ENCODE measurements at places on chromosomes 3 and 15.
A peak's percentile ranks its signal among the peaks of the same experiment; 100 is the strongest.

GRCh38 chr3:64945171-64945729 is 257.4 kb upstream of the ADAMTS9 start:
- peak; percentile 20 for DNase-seq

- DNase-seq: no peak
These were observed 23.3 kb downstream of the GRIP2 start for GRCh38 chr3:14516738-14517345.

- DNase-seq: no peak
These were observed 67.8 kb upstream of the SEC61A1 start for GRCh38 chr3:127984241-127984975.

DNA sequence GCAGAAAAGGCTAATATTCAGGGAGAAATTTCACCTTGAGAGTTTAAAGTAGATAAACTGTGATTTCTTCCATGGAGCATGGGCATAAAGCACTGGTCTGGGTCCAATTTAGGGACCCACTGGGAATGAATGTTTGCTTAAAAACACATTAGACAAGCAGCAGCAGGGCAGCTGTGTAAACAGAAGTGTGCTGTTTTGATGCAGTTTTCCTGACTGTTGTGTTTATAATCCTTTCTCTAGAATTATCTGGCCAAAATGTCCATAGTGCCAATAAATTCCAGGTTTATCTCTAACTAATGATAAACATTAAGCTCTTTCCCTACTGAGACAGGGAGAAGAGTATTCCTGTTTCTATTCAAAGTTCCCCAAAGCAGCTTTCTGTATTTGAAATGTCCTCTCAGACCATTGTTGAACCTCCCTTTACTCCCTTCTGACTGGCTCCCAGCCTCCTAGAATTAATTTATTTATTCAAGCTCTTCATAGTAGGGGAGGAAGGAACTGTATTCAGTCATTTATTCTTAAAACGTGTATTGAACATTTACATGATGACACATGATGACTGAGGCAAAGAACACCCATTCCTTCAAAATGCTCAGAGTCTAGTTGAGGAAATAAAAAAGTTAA is 7.0 kb upstream of the TM4SF18 start:
- no peak for DNase-seq

DNA sequence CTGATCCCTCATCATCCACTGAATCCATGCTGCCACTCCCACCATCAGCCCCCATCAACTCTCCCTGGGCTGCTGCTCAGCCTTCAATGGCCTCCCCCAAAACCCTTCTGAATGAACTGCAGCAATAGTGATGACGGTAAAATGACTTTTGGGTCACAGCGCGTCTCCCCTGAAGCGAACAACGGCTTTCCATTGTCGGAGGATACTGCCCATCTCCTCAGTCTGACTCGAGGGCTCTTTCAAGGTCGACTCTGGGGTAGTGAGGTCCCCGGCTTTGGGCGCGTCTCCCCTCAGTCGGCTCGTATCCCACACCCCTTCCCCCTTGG is 57.2 kb upstream of the ZBTB38 start:
- DNase-seq: no peak

DNA sequence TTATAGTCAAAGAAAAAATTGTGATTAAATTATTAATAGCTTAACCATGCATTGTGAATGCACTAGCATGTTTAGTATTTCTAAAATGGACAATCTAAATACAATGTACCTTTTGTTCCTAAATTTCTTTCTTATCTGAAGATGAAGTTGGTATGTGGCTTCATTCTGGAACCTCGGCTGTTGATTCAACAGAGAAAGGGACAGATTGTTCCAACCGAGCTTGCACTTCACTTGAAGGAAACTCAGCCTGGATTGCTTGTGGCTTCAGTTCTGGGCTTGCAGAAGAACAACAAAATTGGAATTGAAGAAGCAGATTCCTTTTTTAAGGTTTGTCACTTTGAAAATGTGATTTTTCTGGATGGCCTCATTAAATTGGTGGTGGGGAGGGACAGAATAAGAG is 32.6 kb downstream of the HPS3 start:
- no peak for DNase-seq

DNA sequence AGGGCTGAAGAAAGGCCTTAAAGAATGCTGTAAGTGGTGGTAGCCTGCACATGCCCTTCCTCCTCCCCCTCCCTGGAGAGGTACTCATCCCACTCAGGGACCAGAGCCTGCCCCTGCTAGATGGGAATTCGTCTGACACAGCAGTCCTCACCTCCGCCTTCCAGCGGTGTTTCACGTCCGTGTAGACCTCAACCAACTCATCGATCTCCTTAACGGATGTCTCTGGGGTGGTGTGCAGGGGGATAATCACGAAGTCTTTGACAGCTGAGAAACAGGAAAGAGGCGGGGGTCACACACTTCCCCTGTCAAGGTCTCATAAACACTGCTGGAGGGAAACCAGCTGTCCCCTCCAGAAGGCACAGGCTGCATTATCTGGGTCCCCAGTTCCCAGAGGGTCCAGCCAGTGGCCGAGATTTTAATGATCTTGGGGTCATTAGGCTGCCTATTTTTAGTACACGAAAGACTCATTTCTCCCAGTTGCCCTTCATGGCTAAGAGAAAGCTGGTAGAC is 9.9 kb downstream of the DNASE1L3 start:
- DNase-seq: no peak

GRCh38 chr3:146200461-146201220 is 39.7 kb upstream of the PLOD2 start:
- no peak for DNase-seq

DNA sequence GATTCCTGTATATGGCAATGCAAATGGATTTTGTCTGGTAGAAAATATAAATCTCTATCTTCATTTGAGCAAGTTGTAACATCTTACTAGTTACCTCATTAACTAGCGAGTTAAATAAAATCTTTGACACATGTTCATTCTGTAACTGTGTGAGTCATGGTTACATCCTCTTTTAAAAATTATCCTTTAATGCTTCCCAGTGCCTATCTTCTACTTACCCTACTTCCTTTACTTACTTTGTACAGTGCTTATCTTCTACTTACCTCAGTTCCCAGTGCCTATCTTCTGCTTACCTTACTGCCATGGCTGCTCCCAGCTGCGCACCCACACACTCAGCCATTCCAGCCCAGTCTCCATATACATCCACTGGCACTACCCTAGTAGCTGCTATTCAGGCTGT is 71.9 kb upstream of the GOLGA8B start:
- DNase-seq: no peak

- no peak for DNase-seq
These were observed 19.0 kb downstream of the SPG21 start for GRCh38 chr15:64970698-64971097.

DNA sequence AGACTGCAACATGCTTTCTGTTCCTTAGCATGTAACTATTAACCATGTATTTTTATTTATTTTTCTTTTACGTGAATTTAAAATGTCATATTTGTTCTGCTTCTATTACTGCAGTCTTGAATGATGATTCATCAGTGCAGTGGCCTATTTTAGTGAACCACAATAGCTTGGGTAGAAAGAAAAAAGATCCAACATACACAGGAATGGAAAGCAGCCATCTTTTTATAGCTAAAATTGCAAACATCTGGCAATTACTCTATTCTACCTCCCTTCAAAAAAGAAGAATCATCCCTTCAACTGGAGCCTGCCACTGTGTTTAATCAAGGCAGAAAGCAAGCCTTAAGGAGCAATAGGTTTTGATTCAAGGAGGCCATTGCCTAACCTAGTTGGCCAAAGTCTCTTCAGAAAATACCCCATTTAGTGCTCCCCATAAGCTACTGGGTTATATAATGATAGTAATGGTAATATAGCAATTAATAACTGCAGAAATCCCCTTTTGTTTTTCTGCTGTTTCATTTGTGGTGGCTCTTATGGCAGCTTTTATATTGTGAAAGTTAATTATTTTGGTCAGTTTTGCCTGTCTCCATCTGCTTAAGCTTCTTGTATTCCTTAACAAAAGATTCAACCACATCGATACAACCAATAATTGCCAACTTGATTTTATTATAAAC is 267.3 kb downstream of the LPP start:
- no peak for DNase-seq

DNA sequence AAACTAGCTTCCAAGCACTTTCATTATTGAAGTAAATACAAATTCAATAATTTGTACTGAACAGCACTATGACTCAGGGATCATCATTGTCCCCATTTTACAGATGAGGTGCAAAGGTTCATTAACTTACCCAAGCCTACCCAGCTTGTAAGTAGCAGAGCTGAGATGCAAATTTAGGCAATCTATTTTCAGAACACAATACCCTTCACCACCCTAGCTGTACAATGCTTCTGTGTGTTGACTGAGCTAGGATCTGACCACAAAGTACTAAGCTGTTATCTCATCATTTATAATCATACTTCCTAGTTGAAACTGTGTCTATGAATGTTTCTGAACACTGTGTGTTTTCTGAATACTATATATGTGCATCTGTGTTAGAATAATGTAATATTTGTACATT is 3.2 kb upstream of the ILDR1 start:
- no peak for DNase-seq

DNA sequence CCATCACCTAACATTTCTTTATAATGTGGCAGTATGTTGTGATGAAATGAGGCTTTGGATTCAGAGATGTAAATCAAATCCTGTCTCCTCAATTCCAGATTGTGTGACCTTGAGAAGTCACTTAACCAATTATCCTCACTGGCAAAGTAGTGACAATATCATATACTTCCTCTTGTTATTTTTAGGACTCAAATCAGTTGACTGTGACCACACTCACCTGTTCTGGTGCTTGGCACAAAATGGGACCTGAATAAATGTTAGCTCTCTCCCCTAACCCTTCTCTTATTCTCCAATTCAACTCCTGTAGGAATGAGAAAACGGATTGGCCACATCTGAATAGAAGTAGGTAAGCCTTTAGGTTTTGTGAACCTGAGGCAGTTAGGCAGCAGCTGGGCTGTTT is 42.1 kb downstream of the IQCH start:
- DNase-seq: no peak

DNA sequence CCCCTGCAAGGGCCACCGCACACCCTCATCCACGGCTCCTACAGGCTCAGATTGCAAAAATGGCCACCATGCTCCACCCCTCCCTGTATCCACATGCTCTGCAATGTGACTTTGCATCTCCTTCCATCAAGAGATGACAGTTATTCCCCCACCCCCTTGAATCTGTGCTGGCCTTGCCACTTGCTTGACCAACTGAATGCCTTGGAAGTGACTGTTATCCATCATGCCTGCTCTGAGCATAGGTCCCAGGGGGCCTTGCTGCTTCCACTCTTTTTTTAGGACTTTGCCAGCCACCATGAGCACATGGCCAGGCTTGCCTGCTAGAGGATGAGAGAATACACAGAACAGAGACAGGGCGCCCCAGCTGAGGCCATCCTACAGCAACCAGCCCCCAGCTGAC is 13.6 kb downstream of the HAPLN3 start:
- DNase-seq: no peak

DNA sequence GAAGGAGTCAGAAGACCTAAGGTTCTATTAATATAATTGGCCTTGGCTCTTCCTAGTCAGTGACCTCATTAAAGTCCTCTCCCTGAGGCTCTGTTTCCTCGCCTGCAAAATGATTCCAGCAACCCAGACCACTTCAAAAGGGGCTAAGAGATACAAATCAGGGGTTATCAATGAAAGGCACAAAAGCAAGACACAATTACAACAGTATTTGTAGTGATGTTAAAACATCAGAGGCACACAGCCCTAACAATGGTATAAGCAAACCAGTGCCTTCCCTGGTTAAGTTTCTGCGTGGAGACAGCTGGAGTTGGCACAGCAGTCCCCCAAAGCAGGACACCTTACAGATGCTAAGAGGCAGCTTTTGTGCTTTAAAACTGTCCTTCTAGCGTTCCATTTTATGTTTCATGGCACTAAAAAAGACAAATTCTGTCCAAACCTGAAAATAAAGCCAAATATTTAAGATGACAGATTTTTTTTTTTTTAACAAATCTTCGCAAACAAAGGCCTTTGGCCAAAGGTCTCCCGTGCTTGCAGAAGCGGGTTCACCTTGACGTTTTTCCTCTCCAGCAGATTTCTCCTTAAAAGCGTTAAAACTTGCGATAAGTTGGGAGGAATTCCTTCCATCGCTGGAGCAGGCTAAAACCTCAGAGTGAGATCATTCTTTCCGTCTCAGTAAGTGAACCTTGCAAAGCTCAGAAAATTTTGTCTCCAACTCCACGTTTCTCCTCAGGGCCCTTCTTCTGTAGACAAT is 999 bp downstream of the ZNF280D start:
- DNase-seq: no peak

- DNase-seq: no peak
These were observed 12.0 kb downstream of the SLC24A1 start for GRCh38 chr15:65633752-65634151.

- no peak for DNase-seq
These were observed 35.9 kb downstream of the INO80 start for GRCh38 chr15:41080144-41080543.

GRCh38 chr3:31219131-31219843 is 313.4 kb upstream of the STT3B start:
- DNase-seq: no peak

DNA sequence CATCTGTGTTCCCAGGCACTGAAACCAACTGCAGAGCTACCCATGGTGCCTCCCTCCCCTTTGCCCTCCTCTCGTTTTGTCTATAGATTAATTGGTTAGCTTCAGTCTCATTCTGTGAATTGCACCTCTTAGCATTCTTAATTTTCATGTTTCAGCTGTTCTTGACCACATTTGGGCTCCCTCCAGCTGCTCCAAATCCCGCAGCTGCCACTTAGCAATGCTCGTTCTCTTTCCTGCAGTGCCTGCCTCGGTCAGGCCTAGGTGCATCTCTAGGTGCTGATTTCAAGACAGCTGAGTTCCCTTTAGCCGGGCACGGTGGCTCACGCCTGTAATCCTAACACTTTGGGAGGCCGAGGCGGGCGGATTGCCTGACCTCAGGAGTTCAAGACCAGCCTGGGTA is 47.0 kb upstream of the SMAD3 start:
- DNase-seq: no peak

DNA sequence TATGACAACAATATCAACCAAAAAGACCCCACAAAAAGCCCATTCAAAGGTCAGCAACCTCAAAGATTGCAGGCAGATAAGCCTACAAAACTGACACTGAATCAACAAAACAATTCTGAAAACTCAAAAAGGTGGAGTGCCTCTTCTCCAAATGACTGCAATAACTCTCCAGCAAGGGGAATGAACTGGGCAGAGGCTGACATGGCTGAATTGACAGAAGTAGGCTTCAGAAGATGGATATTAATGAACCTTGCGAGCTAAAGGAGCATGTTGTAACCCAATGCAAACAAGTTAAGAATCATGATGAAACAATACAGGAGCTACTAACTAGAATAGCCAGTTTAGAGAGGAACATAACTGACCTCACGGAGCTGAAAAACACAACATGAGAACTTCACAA is 20.4 kb upstream of the SLC25A38 start:
- DNase-seq: no peak
